Fibroblast of mammary gland (primary cell): ENCODE measurements at places on chromosomes 7 and 10.

GRCh38 chr10:74925291-74925690, 98.9 kb downstream of the KAT6B start:
- no peak for DNase-seq

DNA sequence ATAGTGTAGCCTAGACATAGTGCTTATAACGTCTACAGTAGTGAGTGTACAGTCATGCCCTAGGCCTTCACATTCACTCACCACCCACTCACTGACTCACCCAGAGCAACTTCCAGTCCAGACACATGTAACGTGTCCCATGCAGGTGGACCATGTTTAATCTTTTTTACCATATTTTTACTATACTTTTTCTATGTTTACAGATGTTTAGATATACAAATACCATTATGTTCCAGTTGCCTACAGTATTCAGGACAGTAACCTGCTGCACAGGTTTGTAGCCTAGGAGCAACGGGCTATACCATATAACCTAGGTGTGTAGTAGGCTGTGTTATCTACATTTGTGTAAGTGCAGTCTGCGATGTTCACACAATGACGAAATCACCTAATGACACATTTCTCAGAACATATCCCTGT, 11.0 kb downstream of the MPP7 start:
- DNase-seq: peak; percentile 87

DNA sequence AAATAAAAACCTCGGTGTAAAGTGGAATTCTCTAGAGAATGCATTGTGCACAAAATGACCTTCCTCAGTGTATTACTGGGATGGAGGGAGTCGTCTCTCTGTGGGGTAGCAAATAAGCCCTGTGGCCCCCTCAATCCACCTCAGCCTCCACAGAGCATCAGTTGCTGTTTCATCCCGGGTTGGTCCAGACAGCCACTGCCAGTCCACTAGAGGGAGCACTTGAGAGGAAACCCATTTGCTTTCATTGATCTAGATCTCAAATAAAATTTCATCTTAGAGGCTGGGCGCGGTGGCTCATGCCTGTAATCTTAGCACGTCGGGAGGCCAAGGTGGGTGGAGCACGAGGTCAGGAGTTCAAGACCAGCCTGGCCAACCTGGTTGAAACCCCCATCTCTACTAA, 1128.7 kb downstream of the CNTNAP2 start:
- peak; percentile 39 for DNase-seq

GRCh38 chr10:110007161-110007700, 553 bp upstream of the ADD3 start:
- peak; percentile 63 for DNase-seq

GRCh38 chr10:107094824-107095522, 69.5 kb downstream of the SORCS1 start:
- DNase-seq: no peak

- no peak for DNase-seq
Measured at GRCh38 chr10:73593812-73594211, 2.7 kb upstream of the USP54 start.

DNA sequence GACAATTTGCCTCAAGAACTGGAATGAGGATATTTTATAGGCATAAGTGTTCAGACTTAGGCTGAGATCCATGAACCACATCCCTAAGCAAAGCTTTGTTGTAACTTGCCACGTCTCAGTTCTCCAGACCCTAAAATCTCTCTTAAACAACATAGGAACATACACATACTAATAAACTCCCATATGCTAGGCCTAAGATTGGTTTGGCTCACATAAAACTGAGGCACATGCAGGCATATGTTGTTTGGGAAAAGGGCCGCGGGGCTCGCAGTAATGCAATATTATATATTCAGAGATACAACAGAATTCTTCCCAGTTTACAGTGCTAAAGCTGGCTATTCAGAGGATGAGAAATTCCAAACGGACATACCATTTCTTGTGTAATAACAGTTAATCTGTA, 61.0 kb downstream of the DOCK4 start:
- no peak for DNase-seq

- no peak for DNase-seq
Measured at GRCh38 chr7:44313016-44313415, 12.4 kb downstream of the CAMK2B start.

- DNase-seq: no peak
Measured at GRCh38 chr10:98997596-98997995, 238.1 kb downstream of the HPSE2 start.

GRCh38 chr7:106050002-106050745, 61.9 kb downstream of the SYPL1 start:
- DNase-seq: peak; percentile 79

DNA sequence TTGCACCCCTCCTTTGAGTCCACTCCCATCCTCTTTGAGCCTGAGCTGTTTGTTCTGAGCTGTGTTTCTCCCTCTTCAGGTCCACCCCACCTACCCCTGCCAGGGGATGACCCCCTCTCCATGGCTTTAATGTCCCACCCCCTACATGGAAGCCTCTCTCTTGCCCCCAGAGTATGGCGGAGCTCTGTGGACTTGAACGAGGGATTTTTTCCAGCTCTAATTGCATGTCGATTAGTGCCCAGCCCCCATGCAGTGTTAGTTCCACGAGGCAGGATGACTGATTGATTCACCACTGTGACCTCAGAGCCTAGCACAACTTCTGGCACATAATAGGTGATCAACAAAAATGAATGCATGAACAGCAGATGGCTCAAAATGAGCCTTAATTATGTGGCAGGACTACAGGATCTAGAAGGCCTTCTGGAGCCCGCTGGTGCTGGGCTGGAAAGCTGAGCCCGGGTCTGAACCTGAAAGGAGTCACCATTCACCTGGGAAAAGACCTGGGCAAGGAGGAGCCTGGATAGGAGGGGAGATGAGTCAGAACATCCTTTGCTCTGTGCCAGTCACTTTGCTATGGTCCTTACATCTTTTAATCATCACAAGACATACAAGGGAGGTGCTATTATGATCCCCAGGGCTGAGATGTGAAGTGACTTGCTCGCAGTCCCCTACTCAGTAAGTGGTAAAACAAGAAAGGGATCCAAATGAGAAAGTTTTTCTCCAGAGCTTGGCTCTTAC, 17.1 kb upstream of the SLC18A2 start:
- DNase-seq: no peak

DNA sequence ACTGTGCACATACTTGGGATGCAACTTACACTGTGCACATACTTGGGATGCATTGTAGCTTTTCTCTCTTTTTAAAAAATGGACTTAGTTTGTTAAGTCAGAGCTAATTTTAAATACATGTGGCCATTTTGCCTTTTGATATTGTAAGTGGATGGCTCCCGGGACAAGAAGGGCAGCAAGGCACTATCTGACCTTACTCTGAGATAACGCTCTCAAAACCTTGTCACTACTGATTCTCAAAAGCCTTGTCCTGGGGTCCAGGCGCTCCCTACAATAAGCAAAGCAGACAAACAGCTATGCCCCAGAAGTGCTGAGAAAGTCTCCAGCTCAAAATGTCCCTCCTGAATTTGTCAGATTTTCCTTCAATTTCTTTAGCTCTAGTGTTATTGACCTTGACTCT, 66.9 kb upstream of the CACNB2 start:
- DNase-seq: no peak

DNA sequence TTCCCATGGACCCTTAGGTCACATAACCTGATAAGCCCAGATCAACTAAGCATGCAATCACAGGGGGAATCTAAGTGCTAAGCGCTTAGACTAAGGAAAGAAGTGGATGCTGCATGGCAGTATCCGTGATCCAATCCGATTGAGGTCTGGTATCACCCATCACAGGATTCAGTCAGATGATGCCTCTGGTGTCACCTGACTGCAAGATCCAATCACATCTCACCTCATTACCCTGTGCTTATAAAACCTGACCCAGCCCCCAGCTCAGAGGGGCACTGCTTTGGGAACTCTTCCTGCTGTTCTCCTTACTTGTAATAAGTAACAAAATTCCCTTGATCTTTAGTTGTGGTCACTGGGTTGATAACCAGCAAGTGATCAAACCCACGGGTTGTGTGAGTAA, 84.7 kb upstream of the TMEM168 start:
- no peak for DNase-seq

GRCh38 chr7:48158404-48158803, 12.9 kb upstream of the ABCA13 start:
- no peak for DNase-seq

GRCh38 chr10:21458126-21458871, 67.2 kb downstream of the SKIDA1 start:
- DNase-seq: peak; percentile 8

DNA sequence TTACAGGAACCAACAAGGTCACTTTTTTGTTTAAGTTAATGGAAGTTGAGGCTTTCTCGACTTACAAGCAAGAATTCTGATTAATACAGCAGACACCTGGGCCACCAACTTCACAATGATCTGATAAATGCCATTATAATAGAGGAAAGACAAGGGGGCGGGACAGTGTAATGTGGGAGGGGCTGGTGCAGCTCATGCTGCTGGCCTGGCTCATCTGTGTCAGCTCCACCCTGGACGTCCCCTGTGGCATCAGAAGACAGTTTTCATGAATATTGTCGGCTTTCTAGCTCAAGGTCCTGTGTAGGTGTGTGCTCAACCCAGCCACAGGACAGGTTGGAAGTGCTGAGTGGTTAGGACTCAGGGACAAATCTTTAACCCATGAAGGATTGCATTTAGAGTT, 57.0 kb downstream of the MTURN start:
- no peak for DNase-seq

DNA sequence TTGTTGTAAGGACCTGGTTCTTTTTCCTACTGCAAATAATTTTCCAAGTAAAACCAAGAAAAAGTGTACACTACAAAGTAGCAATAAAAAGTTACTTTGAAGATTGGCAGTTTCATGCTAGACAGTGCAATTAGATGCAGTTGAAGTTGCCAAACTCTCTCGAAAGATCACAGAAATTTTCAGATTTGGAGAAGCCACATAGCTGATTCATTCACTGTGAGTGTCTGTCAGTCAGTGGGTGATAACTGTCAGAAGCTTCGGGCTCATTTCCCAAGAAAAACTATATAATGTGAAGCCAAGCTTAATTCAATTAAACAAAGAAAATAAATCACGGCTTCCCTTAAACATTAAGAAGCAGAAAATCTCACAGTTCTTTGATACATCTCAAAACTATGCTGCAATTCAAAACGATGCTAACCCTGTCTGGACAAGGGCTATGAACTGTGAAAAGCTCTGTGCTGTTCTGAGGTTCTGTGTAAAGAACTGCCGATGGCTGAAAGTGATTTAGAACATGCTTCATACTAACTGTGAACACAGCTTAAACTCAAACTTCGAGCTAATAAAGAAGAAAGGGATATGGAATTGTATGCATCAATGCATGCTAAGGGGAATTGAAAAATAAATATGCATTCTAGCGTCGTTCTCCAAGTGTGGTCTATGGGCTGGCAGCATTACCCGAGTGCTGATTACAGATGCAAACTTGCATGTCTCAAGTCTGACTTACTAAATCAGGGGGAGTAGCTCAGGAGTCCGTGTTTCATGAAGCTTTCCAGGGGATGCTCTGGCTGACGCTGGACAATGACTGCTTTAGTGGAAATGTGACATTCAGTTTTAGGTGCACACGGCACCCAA, 557.4 kb downstream of the CALN1 start:
- DNase-seq: no peak

GRCh38 chr10:8104005-8104404, 49.5 kb downstream of the GATA3 start:
- no peak for DNase-seq

DNA sequence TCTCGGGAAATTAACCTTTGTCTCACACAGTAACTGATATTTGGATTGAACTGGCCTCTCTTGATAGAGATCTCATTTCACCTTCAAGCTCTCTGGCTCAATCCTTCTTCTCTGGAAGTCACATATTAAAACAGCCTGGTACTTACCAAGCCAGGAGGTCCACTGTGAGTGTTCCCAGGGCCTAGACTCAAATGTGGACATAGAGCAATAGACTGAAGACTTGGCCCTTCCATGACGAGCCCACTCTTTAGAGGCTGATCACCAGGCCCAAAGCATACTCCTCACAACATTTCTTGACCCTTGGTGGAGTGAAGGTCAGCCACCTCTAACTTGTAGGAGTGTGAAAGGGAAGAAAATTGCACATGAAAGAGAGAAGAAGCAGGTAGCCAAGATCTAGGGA, 38.5 kb downstream of the COL1A2 start:
- peak; percentile 6 for DNase-seq

- peak; percentile 90 for DNase-seq
Measured at GRCh38 chr10:72254813-72255568, 18.7 kb upstream of the DDIT4 start.

- DNase-seq: no peak
Measured at GRCh38 chr10:128803790-128804189, 663.3 kb upstream of the MGMT start.

DNA sequence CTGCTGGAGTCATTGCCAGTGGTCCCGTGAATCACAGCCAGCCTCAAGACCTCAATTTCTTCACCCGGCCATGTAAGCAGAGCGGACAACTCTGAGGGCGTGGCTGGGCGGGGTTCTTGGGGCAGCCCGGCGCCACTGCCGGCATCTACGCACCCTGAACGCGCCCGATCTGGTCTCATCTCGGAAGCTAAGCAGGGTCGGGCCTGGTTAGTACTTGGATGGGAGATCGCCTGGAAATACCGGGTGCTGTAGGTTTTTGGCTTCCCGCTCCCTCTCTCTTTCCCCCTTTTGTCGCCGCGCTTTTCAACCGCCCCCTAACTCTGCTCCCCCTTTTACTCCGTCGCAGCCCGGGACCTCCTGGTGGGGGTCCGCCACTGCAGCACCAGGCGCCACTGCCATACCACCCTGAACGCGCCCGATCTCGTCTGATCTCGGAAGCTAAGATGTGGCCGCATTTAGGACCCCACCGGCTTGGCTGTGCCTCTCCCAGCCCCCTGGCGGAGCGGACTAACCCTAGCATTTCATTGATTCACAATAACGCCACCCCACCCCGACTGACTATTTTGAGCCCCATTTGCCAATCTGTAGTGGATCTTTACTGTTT, 25.3 kb downstream of the GARIN1A start:
- DNase-seq: peak; percentile 85

- DNase-seq: no peak
Measured at GRCh38 chr10:34809796-34810195, 5.3 kb downstream of the PARD3 start.

- DNase-seq: peak; percentile 51
Measured at GRCh38 chr10:33791272-33791660, 456.8 kb upstream of the NRP1 start.

GRCh38 chr10:17453035-17453372, 1.4 kb downstream of the ST8SIA6 start:
- no peak for DNase-seq

GRCh38 chr10:33623669-33624068, 289.2 kb upstream of the NRP1 start:
- DNase-seq: no peak

DNA sequence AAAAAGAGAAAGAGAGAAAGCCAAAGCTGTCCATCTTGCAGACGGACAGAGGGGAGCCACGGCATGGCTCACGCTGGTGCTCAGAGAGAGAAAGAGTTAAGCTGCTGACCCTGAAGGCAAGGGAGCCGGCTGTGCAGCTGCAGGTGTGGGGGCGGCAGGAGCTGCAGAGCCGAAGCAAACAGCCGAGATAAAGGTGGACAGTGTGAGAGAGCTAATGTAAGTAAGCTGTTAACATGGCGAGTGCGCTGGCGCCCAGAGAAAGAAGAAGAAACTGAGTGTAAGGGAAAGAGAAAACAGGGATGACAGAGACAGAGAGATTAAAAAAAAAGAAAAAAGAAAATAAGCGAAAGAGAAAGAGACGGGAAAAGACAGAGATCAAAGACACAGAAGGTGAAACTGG, 18.2 kb downstream of the COL17A1 start:
- no peak for DNase-seq
